ENCODE measurements at places on chromosomes 7 and 10.

GRCh38 chr7:138864667-138865066 is 66.7 kb upstream of the ATP6V0A4 start:
- DNase-seq, result no peak

GRCh38 chr10:110898391-110898790 is 20.6 kb downstream of the BBIP1 start:
- no peak for DNase-seq

- no peak for DNase-seq
Measured at GRCh38 chr10:8017277-8017676, 37.2 kb upstream of the GATA3 start.

- no peak for DNase-seq
Measured at GRCh38 chr7:139095194-139095659, 14.3 kb downstream of the ZC3HAV1 start.

GRCh38 chr7:96169439-96169838 is 152.5 kb downstream of the SLC25A13 start:
- no peak for DNase-seq

GRCh38 chr7:157774495-157774894 is 437.7 kb downstream of the DNAJB6 start:
- no peak for DNase-seq

- no peak for DNase-seq
Measured at GRCh38 chr7:88597941-88598425, 161.5 kb upstream of the ZNF804B start.

DNA sequence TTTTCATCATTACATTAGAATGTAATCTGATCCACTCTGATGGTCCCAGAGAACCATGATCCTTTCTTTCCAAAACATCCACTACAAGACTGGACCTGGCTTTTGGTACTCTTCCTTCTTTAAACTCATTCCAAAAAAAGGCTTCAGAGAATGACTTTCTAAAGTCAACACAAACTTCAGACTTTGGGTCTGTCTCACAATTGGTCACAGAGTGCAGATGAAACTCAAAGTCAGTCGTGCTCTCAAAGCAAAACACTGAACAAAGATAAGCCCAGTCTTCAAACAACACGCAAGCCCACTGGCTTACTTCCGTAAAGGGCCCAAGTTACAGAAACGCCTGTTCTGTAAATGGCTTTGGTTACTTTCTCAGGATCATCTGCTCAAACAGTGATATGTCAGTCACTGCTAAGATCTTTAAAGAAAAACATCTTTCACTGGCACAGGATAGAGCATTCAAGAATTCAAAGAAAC is 250.9 kb upstream of the MKLN1 start:
- no peak for DNase-seq

- DNase-seq, result no peak
Measured at GRCh38 chr7:2621948-2622640, 9.7 kb upstream of the TTYH3 start.

- DNase-seq, result peak; percentile 51
Measured at GRCh38 chr7:127708788-127709187, 56.8 kb downstream of the SND1 start.

DNA sequence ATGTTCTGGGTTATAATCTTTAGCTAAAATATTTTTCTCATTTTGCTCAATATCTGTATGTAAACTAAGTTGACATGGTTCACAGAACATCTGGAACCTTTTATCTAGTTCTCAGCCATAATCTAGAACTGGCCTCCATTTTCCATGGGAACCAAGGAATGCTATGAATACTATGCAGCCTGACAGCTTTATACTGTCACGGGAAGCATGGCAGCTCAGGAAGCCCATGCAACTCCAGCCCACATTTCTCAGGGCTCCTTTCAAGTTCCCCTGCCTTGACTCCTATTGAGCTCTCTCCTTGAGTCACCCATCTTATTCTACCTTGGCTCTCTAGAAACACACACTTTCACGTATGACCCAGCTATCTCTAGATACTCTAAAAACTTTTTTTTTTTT is 36.6 kb upstream of the PRKAR2B start:
- no peak for DNase-seq
